ENCODE measurements at places on chromosomes 11 and 22. TPM values are rescaled to one million over a fixed set of nuclear protein-coding genes. Genes with fewer than 3 reads are reported as not detected.

DNA sequence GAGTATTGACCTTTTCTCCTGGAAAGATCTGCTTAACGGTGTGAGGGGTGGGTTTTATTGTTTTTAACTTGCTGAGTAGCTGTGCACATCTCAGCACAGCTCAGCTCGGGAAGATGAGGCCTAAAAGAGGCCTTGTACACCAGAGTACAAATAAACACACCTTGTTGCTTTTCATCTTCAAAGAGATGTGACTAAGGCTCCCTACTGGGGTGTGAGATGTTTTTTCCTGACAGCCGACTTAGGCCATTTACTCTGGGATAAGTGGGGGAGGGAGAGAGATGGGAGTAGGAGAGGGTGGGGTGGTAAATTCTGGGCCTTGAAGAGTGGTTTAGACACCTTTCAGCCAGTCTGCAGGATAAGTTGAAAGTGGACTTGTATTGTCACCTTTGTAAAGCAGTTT is 2.9 kb downstream of the LDLRAD3 start:
- no peak overlapping the region for H3K4me3 ChIP-seq
- no peak for DNase-seq
- no peaks in the 10 kb centered on the region for H3K27me3 ChIP-seq
- H3K27ac ChIP-seq = no peak overlapping the region
- peaks cover 15% of the 10 kb centered on the region for H3K4me1 ChIP-seq

DNA sequence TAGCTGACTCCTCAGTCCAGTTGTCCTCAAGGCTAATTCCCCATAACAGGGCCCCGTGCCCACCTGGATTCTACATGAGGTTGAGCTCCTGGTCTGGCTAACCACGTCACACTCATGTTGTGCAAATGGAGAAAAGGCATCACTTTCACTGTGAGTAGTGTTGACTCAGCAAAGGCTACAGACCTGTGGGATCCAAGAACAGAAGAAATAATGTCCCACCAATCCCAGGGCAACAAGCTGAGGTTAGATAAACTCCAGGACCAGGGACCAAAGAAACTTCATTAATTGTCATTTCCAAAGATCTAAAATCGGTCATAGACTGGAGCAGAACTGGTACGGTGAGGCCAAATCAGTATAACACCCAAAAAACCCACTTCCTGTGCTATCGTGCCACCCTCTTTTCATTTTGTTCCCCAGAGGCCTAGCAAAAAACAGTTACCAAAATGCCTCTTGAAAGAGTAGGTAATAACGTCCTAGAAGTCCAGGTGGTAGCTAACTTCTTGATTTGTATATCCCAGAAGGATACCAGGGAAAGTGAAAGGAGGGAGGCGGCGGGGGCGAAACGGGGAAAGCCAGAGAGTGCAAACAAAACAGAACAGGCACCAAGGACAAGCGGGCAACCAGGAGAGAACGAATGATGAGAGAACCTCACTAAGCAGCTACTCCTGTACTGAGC is 1.4 kb downstream of the PCSK7 start:
- no peak overlapping the region for H3K27ac ChIP-seq
- H3K4me1 ChIP-seq = no peaks in the 10 kb centered on the region
- peaks cover 43% of the 10 kb centered on the region for H3K36me3 ChIP-seq
- H3K4me3 ChIP-seq = no peak overlapping the region
- peak; percentile 47 for DNase-seq
- no peaks in the 10 kb centered on the region for H3K27me3 ChIP-seq

DNA sequence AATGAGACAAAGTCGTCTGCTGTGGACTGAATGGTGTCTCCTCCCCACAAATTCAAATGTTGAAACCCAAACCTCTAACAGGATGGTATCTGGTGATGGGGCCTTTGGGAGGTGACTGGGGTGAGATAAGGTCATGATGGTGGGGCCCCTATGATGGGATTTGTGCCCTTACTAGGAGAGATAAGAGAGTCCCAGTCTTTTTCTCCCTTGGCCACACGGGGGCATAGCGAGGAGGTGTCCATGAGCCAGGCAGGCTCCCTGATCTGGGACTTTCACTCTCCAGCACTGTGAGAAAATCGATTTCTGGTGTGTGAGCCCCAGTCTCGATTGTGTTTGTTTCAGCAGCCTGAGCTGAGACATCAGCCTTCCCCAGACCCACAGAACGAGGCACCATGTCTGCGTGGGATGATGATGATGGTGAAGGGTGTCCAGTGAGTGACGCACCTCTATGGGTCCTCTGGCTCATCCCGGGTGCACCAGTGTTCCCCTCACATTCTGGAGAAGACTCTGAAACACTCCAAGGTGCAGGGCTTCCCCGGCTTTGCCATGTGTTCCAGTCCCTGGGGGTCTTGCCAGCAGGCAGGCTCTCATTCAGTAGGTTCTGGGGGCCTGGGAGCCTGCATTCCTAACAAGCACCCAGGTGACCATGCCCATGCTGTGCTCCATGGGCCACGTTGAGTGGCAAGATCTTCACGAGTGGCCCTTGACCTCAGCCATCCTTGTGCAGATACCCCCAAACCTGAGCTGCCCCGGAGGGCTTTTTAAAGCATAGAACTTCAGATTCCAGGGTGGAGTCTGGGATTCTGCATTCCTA is 363.0 kb downstream of the CTTN start:
- H3K36me3 ChIP-seq = no peaks in the 10 kb centered on the region
- no peaks in the 10 kb centered on the region for H3K27me3 ChIP-seq

GRCh38 chr11:1884303-1884700 is 7.4 kb downstream of the PRR33 start:
- peaks cover 18% of the 10 kb centered on the region for H3K36me3 ChIP-seq
- no peak for DNase-seq
- no peaks in the 10 kb centered on the region for H3K27me3 ChIP-seq
- no peak overlapping the region for H3K27ac ChIP-seq
- H3K4me3 ChIP-seq = no peak overlapping the region

GRCh38 chr22:16824716-16825687 is at the start of gene XKR3:
Gene XKR3 (minus strand): TSS chr22:16825411. CDS start chr22:16808073, 17,338 bp downstream.
- no peaks in the 10 kb centered on the region for H3K4me1 ChIP-seq
- no peak within 1 kb of the TSS for H3K4me3 ChIP-seq
- H3K27ac ChIP-seq = no peak within 1 kb of the TSS
- no peak for DNase-seq

RFPL2 gene
- not detected for total RNA-seq

GRCh38 chr11:27228232-27228905 is 134.6 kb downstream of the CCDC34 start:
- H3K4me1 ChIP-seq = no peaks in the 10 kb centered on the region
- DNase-seq = no peak
- H3K4me3 ChIP-seq = no peak overlapping the region
- H3K27me3 ChIP-seq = no peaks in the 10 kb centered on the region

CST6 gene
- 2.6 TPM for total RNA-seq

DNA sequence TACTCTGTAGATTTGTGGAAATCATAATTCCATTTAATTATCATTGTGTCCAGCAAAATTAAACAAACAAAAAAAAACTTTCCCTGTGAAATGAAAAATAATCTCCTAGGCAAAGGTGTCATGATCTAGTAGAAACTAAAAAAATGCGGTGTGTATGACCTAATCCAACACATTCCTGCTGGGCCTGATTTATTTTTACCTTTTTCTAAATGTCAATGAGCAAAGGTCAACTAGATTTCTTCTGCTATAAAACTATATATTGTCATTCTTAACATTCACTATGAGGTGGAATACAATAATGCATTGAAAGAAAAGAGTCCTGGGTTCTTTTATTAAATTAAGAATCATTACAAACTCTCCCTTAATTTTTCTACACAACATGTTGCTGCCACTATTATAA is 57.1 kb upstream of the MN1 start:
- H3K4me3 ChIP-seq = no peak overlapping the region
- no peak for DNase-seq
- peaks cover 56% of the 10 kb centered on the region for H3K36me3 ChIP-seq
- no peak overlapping the region for H3K27ac ChIP-seq
- peaks cover 32% of the 10 kb centered on the region for H3K4me1 ChIP-seq
- no peaks in the 10 kb centered on the region for H3K27me3 ChIP-seq

DNA sequence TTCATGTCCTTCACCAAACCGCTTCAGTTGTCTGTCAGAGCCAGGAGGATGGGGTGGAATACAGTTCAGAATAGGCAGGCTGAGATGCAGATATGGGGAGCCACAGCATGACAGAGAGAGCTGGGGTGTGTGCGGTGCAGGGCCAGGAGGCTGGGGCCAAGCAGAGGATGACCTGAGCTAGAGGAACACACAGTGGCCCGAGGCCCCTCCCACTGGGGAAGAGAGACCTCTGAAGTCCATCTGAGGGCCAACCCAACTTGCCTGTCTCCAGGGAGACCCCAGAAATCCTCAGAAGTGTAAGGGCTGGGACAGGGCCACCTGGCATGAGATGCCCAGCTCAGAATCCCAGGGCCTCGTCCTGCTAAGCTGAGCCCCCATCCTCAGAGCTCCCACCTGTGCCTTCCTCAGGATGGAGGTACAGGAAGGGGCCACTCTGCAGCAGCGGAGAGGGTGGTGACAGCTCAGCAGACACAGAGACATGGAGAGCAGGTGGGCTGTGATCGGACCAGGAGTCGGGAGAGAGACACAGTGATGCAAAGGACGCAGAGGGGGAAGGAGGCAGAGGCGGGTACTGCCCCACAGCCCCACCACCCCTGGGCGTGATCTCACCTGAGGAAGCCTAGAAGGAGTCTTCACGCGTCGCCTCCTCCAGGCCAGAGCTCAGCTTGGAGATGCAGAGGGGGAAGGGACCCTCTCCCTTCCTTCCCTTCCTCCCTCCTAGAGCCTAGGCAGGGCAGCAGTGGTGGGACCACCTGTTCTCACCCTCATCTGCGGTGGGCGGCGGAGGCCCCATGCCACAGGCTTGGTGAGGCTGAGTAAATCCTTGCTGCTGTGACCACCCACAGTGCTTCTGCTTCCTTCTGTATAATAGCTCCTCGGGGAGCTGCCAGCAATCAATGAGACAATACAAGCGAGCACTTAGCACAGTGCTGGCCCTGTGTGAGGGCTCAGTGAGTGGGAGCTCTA is 9.1 kb upstream of the TUB start:
- H3K27ac ChIP-seq = no peak overlapping the region
- H3K4me1 ChIP-seq = no peaks in the 10 kb centered on the region
- no peak for DNase-seq
- no peaks in the 10 kb centered on the region for H3K36me3 ChIP-seq
- no peak overlapping the region for H3K4me3 ChIP-seq

NLRP14 gene
- total RNA-seq = not detected

SCARF2 gene
- total RNA-seq = 6.5 TPM

DNA sequence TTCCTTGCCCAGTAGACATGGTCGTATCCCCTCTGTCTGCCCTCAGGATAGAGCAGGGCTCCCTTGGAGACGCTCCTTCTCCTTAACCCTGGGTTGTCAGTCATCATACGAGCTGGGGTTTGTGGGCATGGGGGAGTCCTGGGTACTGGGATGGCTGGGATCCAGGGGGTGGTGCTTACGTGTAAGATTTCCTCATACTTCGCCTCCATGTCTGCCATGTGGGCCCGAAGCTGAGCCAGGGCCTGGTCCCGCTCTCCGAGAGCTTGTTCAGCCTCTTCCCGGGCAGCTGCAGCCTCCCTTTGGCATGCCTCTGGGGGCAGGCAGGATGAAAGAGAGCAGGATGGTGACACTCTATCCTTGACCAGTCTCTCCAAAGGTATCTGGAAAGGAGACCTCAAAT is 5.3 kb downstream of the NHERF4 start:
- no peaks in the 10 kb centered on the region for H3K36me3 ChIP-seq
- H3K27ac ChIP-seq = no peak overlapping the region
- no peaks in the 10 kb centered on the region for H3K4me1 ChIP-seq
- DNase-seq = no peak
- H3K4me3 ChIP-seq = no peak overlapping the region
- no peaks in the 10 kb centered on the region for H3K27me3 ChIP-seq

OR52N4 gene
- total RNA-seq = not detected

Measured in right atrium auricular region (tissue), 2 donors.